Activated CD4-positive, alpha-beta T cell treated with anti-CD3 and anti-CD28 coated beads for 36 hours (primary cell): ENCODE measurements at places on chromosomes 5 and 9. TPM values are rescaled to one million over a fixed set of nuclear protein-coding genes. Genes with fewer than 3 reads are reported as not detected.

PCDH12 gene
- 0.80 TPM for total RNA-seq

TXNDC8 gene
- total RNA-seq = not detected

PDE6A gene
- not detected for total RNA-seq

ENTPD2 gene
- total RNA-seq = 0.19 TPM

HK3 gene
- total RNA-seq = not detected

SPATA31C1 gene
- not detected for total RNA-seq

HMGXB3 gene
- total RNA-seq = 30.5 TPM
